ENCODE measurements at places on chromosomes 3 and 15.

DNA sequence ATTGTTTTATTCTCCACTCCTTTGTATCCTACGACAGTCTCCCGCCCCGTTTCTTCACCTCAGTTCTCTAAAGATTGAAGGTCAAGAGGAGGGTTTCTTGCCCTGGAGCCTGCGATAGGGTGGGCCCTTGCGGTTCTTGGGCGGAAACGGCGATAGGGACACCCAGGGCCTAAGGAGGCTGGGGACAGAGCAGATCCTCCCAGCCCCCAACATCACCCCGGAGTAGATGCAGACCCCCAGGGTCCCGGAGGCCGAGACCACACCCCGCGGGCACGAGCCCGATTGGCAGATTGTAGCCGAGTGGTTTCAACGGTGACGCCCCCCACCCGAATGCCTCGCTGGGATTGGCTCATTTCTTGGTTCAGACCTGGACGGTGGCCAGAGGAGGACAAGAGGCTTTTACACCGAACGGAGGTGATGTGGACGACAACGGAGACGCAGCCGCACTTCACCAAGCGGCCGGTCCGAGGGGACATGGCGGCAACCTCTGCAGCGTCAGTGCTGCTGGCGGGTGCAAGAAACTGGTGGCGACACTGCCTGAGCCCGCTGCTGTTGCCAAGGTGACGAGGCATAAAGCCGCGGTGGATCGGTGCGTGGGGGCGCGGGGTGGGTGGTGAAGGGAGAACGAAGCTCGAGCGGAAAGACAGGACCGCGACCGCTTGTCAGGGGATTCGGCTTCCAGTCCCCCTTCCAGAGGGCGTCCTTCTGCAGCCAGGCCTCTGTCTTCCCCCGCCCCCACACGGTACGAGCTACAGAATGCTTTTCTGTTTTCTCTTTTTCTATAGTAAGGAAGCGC is 19.0 kb upstream of the MCF2L2 start:
- DNase-seq: peak; percentile 84

GRCh38 chr3:190862209-190863118 is at the start of gene GMNC:
Gene GMNC (minus strand): TSS chr3:190862694. CDS start chr3:190862615, 79 bp downstream.
- no peak for DNase-seq

DNA sequence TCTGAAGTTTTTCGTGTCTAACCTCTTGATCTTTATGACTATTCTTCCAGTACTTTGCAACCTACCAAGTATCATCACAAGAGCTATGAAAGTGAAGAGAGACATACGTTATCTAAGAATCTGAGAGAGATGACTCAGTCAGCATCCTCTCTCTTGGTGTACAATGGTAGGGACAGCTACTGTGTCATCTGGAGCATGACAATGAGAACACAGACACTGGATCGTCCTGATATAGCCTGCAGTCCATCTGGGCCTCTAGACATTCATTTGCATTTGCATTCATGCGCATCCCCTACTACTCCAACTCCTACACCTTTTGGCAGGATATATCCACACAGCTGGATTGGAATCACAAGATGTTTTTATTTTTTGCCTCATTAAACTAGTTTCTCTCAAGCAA is 115.2 kb downstream of the PEX5L start:
- DNase-seq: peak; percentile 81

GRCh38 chr3:53303957-53304356 is 43.4 kb downstream of the DCP1A start:
- no peak for DNase-seq

DNA sequence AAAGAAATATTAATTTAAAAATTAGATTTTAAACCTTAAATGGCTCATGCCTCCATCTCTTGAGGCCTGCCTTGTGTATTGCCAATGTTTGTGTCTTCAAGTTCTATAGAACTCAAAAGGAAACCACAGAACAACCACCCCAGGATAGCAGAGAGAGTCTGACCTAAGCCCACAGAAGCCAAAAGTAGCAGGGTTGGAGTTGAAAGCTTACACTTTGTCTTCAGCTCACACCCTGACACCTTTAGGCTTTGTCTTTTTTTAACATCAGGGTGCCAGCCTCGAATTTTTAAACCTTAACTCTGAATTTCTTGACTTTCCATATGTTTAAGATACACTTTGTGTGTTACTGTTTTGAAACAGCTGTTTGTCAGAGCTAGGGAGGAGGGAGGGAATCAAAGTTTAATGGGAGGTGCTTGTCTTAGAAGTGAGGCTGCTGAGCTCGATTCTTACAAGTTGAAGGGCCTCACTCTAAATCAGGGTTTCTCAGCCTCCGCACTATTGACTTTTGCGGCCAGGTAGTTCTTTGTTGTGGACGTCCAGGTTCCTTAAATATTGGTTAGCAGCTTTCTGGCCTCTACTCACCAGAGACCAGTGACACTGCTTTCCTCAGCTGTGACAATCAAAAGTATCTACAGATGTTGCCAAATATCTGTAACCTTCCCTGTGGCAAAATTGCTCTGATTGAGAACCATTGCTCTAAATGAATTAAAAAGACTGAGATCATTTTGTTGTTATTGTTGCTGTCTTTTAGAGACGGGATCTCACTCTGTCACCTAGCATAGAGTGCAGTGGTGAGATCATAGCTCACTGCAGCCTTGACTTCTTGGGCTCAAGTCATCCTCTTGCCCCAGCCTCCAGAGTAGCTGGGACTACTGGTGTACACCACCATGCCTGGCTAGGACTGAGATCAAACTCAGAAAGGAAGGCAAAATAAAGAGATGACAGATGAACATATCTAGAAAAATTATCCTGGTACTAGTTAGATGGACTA is 139.2 kb upstream of the EOMES start:
- no peak for DNase-seq

- DNase-seq: no peak
Observed at GRCh38 chr15:60854858-60855564, 374.1 kb downstream of the RORA start.

GRCh38 chr15:49309889-49310288 is 113.2 kb upstream of the FGF7 start:
- DNase-seq: no peak

- DNase-seq: no peak
Observed at GRCh38 chr3:55859305-55859704, 372.2 kb upstream of the WNT5A start.

GRCh38 chr3:43206632-43207031 is 79.7 kb upstream of the SNRK start:
- no peak for DNase-seq

DNA sequence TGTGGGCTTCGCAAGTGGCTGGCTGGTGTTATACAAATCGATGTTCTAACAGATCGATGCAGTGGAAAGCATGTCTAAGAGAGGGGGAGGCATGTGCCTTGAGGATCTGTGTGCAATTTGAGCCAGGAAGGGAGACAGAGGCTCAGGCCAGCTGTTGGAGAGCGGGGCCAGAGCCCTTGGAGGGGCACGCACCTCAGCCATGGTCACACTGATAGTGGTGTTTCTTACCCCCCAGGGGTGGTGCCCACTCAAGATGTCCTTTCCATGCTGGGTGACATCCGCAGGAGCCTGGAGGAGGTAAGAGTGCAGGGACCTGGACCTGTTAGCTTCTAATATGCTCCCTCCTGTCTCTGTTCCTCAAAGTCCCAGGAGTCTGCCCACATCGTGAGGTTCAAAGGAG is 3.8 kb upstream of the ABTB1 start:
- DNase-seq: no peak

DNA sequence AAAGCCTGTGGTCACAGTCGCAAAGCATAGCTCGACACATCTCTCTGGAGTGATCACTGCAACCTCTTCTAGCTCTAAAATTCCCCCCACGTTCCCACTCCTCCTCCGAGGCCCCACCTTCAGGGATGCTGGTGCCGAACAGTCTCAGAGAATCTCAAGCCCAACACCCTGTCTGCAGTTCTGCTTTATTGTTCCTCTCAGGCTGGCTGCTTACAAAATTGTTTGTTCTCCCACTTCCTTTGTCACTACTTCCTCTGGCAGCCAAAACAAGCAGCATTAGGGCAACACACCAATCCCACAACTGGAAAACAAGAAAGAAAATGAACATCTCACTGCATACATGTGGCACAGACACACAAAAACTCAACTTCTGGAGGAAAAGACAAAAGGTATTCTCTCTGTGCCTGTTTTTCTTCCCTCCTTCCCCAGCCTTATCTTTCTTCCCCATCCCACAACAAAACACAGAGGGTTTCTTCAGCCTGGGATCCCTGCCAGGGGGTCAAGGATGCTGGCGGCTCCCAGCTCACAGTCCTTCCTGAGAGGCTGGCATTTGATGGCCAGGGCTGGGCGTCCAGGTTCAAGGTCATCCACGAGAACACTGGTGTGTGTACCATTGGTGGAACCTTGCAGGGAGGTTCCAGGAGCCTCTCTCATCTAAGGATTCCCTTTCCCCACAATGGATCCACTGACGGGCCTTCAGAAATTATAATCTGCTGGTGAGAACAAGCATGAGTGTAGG is 108.4 kb downstream of the TMCO5A start:
- DNase-seq: no peak

GRCh38 chr15:27871078-27871901 is 227.8 kb downstream of the OCA2 start:
- DNase-seq: no peak

DNA sequence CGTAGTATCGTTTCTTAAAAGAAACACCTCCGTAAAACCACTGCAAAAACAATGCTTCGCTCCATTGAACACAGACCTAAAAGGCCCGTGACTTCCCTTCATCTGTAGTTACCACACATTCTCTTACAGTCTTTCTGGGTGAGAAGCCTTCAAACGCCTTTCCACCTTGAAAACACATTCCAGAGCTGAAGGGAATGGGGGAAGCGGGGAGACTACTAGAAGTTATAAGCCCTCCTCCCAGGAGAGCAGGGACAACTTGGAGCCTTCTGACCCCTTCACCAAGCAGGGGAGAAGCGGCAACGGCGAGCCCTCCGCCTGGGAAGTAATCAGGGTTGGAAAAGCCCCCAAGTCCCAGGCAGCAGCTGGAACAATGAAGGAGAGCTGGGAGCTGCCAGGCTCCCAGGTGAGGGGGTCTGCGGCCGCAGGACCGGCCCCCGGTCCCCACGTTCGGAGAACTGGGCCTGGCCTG is 461 bp downstream of the SECISBP2L start:
- DNase-seq: no peak

DNA sequence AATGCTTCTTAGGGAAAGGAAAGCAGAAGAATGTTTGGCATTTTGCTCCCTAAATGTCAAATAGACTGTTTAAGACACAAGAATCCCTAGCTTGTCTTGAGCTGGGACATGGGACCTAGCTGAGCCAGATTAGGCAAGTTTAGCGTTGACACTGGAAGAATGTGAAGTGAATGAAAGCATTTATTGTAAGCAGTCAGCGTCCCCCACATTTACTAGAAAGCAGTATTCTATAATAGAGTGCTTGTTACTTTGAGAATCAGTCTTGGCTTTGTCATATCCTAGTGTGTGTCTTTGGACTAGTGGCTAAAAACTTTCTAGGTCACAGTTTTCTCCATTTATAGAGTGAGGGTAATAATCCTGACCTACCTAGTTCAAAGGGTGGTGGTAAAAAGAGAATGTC is 161.6 kb downstream of the ADAMTSL3 start:
- no peak for DNase-seq

DNA sequence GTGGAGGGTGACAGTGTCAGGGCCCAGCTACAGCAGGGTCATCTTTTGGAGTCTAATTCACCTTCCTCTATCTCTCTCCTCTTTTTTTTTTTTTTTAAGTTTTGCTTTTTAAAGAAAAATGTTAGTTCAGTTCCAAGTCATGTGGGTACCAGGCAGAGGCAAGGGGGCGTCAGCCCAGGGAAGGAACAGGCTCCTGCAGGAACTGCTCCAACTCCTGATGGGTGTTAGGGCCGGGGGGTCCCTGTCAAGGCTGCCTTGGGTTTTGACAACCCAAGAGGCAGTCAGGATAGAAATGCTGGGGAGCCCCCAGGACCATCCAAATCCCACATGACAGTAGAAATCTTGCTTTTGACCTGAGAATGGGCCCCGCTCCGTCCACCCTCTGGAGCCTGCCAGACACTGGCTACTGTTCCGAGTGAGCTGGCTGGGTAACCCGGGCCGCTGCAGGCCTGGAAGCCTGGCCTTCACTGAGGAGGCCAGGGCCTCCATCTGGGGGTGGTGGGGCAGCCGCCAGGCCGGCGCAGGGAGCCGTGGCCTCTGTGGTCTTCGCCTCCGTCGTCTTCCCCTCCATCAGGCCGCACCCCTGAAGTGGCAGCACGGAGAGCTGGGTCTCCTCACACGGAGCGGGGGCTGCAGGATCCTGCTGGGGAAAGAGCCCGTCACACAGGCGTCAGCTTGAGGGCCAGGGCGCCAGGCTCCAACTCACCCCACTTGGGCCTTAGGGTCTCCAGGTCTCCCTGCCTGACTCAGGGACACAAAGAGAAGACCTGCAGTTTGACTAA is 24.2 kb downstream of the RNU5B-1 start:
- DNase-seq: no peak

DNA sequence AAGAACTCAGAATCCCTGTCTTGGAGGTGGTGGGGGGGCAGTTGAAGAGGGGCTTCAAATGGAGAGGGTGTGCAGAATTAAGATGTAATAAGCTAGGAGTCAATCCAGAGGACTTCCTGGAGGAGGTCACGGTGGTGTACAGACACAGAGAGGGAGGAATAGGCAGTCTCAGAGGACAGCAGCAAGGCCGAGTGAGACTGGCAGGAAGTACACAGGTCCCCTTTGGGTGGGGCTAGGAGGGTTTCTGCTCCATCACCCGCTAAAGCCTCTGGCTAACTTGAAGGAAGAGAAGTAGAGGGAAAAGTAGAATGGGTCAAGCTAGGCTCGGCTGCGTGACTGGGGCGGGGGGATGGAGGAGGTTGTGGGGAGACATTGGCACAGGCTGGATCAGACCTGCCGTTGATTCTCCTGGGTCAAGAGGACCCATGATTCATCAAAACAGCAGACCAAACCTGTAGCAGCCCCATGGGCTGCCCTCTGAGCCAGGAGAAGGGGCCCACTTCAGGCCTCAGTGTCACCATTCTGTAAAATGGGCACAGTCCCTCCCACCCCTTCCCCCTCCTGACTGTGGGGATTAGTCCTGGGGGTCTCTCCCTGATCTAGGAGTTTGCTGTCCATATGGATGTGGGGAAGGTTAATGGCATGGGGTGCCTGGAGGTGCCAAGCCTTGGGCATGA is 16.9 kb downstream of the CSPG4 start:
- DNase-seq: no peak

GRCh38 chr15:74783072-74783807 is 1.4 kb downstream of the CSK start:
- DNase-seq: no peak

GRCh38 chr3:16866571-16866970 is 18.2 kb upstream of the PLCL2 start:
- DNase-seq: no peak

- DNase-seq: no peak
Observed at GRCh38 chr15:90873998-90874605, 5.7 kb downstream of the FURIN start.

GRCh38 chr15:77335298-77335697 is 84.6 kb downstream of the PEAK1 start:
- no peak for DNase-seq
